ENCODE measurements at places on chromosomes 7 and 10.

DNA sequence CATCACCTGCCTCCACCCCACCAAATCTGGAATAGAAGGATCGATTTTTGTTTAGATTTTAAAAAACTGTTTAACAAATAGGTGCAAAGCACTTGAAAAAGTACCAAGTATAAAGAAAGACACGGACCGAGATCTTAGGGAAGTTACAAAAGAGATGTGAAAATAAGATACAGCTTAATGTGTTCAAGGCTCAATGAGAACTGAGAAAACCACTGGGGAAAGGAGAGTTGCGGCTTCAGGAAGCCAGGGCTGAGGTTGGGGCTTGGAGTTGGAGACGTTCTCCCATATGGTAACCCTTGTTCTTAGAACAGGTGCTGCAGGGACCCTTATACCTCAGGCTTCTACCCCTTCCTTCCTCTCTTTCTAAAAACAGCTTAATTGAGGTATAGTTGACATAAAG lies 140.2 kb downstream of the FANK1 start:
- no peak for DNase-seq

GRCh38 chr7:159061674-159062212 lies 82.9 kb downstream of the VIPR2 start:
- no peak for DNase-seq

DNA sequence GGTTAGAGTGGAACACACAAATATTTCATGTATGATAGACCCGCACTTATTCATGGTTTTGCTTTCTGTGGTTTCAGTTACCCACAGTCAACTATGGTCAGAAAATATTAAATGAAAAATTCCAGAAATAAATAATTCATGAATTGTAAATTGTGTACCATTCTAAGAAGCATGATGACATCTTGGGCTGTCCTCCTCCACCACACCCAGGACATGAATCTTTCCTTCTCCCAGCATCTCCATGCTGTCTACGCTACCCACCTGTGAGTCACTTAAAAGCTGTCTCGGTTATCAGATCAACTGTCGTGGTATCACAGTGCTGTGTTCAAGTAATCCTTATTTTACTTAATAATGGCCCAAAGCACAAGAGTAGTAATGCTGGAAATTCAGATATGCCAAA lies 419.6 kb upstream of the NRP1 start:
- DNase-seq: no peak

DNA sequence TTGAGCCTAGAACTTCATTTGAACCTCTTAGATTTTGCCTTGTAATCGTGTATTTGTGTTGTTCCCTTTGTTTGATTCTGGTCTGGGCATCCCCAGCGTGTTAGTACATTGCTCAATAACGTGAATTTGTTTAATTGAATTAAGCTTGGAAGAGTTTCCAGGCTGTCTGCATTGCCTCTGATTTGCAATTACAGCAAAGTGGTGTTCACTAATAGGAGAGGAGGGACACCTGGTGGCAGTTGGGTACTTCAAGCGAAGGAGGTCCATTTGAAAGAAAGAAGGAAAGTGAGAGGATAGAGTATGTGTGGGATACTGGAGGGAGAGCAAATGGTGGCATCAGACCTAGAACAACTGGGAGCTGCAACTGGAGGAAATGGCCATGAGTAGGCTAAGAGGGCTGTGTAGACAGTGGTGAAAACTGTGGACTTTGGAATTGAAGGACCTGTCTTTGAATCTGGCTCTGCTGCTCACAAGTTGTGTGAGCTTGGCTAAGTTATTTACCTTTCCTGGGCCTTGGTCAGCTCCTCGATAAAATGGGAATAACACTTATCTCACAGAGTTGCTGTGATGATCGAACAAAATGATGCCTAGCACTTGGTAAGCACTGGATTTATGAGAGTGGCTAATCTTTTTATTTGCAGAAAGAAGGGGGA lies 15.1 kb downstream of the LSMEM1 start:
- no peak for DNase-seq

All from SJSA1 (cell line).